ENCODE measurements at places on chromosomes 6 and 20.

DNA sequence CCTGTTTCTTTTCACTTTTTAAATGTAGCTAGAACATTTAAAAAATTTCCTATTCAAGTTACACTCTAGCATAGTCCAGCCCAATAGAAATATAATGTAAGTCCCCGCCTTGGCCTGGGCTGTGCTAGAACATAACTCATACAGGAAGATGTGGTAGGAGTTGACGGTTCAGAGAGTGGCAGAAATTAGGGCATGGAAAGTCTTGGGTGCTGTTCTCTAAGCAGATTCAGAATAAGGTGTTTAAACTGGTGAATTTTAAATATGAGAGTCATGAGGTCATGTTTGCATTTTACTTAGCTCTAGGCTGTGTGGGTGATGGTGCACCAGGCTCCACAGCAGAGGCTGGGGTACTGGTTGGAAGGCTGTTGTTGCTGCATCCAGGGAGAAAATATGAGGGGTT is 256.5 kb downstream of the FARS2 start:
- no peak for DNase-seq

- DNase-seq = no peak
These were observed 46.5 kb downstream of the KCNQ2 start for GRCh38 chr20:63425846-63426485.

DNA sequence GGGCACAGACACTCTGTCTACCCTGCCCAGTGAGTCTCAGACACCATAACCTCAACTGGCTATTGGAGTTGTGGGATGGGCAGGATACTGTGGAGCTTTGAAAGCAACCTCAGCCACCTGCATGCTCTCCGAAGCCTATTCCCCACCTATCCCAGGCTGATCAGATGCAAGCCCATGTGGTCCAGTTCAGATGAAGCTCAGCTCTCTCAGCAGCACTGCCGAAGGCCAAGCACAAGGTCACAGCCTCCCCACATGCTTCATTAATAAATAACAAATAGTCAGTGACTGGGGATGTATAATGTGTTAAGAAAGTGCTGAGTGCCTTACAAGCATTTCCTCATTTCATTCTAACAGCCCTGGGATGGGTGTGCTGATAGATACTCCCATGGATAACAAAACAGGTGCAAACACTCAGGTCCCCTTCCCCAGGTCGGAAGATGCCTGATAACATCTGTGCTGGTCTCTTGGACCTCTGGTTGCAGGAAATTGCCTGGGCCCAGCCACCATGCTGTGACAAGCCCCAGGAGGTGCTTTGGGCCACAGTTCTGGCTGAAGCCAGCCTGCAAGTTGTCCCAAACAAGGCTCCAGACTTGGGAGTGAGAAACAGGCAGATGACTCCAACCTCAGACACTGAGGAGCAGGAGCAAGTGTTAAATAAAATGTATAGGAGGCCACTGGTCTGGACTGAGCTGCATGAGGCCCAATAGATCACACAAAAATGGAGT is 3.7 kb downstream of the ACSS1 start:
- no peak for DNase-seq

DNA sequence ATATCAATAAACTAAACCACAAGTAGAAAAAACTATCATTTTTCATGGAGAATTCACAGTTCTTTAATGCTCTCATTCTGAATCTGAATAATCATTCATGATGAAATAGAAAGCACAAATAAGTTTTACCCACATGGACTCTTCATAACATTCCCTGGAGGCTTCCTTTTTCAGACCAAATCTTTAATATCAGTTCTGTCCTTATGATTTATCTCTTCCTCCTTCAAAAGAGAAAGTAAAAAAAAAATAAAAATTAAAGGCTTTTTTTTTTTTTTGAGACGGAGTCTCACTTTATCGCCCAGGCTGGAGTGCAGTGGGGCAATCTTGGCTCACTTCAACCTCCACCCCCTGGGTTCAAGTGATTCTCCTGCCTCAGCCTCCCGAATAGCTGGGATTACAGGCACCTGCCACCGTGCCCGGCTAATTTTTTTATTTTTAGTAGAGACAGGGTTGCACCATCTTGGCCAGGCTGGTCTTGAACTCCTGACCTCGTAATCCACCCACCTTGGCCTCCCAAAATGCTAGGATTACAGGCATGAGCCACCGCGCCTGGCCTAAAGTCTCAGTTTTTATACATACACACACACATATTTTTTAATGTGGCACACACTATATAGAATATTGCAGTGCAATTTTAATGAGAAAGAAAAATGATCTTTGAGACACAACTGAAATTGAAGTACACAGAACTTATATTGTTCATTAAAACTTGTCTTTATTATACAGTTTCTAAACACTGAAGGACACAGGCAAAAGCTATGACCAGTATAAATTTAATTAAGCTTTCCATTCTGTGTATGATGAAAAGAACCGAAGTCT is 31.9 kb upstream of the ZNF217 start:
- no peak for DNase-seq

GRCh38 chr6:73657201-73657600 is 3.4 kb upstream of the SLC17A5 start:
- DNase-seq = no peak

DNA sequence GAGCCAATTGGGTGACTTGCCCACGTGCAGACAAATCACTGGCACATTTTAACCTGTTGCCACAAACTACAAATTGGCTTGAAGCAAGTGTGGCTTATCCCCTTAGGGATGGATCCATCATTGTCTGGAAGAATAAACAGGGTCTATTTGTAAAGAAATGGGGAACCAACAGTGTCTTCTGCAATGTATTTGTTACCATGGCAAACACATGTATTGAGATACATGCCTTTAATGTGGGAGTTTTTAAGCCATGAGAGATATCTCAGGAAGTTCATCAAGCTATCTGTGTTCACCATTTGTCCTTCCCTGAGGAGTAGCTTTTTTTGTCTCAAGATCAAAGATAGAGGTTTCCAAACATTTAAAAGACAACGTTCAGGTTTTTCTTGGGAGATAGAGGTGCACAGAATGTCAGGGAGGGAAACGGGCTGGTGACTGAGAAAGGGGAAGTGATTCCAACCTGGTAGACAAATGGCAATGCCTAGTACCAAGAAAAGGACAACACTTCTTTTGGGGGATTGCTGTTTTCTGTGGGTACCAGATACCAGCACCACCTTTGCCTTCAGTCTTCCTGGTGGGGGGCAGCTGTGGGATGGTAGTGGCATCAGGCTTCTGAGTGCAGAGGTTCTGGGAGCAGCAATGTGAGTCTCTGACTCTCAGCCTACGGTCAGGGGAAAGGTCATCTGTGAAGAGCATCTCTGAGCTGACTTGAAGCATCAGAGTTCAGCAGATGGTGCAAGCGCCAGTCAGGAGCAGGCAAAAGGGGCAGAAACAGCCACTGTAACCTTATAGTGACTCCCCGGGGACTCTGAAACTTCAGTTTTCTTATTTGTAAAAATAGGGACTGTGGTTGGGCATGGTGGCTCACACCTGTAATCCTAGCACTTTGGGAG is 20.1 kb upstream of the BCAS1 start:
- no peak for DNase-seq

DNA sequence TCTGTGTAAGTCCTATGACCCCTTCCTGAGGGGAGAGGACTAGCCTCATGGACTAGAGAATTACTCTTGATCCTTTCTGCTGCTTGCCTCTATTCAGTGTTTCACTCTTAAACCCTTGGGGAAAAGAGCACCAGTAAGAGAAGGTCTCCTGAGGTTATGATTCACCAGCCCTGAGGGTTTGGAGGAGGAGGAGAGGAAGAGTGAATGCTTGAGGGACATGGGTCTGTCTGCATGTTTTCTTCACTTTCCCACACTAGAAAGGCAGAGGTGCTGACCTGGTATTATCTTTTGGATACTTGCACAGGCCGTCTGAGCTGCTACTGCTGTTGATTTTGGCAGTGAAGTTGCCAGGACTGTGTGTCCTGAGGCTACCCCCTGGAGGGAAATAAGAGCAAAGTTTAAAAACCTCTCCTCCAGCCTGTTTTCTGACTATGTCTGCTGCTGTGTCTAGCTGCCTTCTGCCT is 78.3 kb downstream of the CD109 start:
- no peak for DNase-seq

GRCh38 chr6:150694889-150695288 is 95.2 kb downstream of the PLEKHG1 start:
- DNase-seq = no peak

DNA sequence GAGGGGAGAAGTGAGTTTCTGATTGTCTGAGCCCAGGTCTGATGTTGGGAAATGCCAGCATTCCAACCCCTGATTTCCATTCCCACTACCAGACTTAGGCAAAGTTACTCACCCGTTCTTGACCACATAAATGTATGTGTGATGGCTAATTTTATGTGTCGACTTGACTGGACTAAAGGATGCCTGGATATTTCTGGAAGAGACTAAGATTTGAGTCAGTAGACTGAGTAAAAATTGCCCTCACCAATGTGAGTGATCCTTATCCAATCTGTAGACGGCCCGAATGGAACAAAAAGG is 95.8 kb upstream of the TAB2 start:
- DNase-seq = no peak

DNA sequence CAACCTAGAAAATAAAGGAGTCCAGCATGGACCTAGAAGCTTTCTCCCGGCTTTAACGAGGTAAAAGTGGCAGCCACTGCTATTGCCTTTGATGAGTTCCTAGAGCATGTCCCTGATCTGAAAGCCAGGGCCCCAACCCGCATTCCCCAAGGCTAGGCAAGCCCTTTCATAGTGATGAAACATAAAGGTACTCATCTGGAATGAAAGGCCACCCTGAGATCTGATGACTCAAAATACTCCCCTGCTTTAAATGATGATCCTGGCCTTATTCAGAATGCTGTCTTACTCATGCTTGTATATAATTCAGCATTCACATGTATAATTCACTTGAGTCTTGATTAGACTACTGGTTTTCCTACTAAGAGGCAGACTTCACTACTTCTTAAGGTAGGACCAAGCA is 21.3 kb downstream of the TTPAL start:
- DNase-seq = no peak

DNA sequence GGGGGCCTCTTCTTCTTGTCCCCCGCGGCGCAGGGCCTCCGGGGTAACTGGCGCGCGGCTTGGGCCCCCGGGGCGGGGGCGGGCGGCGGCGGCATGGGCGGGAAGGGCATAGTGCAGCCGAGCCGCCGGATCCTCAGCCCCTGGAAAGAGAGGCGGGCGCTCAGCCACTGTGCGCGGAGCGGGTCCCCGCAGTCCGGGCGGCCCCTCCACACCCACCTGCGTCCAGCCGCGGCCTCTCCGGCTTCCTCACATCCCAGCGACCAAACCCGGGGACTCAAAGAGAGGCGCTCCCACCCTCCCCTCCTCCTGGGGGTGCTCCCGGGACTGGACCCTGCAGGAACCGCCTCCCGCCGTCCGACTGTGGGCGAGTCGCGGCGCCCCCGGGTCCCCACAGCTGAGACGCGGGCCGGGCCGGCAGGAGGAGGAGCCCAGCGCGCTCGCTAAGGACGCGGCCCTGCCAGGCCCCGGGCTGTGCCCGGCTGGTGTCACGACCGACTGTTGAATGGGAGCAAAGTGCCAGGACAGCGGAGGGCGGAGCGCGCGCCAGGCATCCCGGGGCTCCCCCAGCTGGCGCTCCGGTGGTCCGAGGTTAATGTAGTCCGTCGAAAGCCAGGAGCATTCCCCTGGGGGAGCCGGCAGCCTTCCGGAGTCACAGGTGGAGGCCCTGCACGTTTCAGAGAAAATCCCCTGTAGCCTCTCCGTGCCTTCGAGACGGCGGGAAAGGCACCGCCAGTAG is at the start of gene PRR18:
Gene PRR18 (minus strand): TSS at position 360 of the 736 bp plus-strand sequence. CDS start 250 bp downstream, at position 110.
- peak; percentile 31 for DNase-seq

- no peak for DNase-seq
These were observed 336.1 kb downstream of the CDC5L start for GRCh38 chr6:44723439-44724197.

- DNase-seq = no peak
These were observed 3.6 kb downstream of the GHRH start for GRCh38 chr20:37257988-37258387.
